ENCODE measurements at places on chromosomes 12 and 14. TPM values are rescaled to one million over a fixed set of nuclear protein-coding genes. Genes with fewer than 3 reads are reported as not detected.

DNA sequence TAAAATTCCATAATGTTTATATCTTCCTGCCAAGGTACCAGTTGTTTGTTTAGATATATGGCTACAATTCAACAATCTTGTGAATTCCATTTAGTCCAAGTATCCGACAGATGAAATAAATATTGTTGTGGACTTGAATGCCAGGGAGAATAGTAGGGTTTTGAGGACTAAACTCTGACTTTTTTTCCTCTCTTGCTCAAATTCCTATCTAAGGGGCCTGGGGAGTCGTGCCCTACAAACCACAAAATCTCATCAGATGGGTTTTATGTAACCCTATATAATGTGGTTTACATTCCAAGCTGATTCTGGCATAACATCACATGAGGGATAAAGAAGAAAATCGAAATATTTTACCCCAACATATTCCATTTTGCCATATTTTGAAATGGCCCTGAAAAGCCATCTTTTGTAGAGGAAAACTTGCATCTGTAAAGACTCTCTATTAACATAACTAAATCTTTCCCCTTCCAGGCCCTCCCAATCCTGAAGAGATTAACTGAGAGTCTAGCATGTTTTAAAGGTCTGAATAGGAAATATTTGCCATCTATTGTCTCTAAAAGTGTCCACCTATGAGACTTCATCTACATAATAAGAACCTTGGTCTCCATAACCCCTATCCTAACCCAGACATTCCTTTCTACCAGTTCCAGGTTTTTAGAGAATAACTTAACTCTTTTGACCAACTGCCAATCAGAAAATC lies 184.7 kb upstream of the KITLG start:
- DNase-seq: no peak

GRCh38 chr12:12872139-12872933 lies 19.0 kb upstream of the GPRC5A start:
- DNase-seq: no peak

DNA sequence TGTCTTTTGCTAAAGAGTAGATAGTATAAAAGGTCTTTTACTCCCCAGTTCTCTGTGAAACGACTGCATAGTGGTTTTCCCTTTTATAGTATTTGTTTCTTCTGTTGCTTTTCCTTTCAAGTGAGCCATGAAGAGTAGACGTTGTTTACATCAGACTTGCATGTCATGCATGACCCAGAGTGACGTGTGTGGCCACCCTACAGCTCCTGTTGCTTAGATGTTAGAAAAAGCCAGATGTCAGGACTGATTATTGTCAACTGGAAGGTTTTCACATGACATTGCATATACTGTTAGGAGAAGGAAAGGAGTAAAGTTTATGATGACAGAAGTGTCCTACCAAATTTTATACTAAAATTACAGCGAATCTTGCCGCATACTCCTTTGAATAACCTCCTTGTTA lies 1.3 kb upstream of the RD3L start:
- no peak for DNase-seq

- no peak for DNase-seq
These were observed 129.6 kb downstream of the GXYLT1 start for GRCh38 chr12:42015051-42015461.

DNA sequence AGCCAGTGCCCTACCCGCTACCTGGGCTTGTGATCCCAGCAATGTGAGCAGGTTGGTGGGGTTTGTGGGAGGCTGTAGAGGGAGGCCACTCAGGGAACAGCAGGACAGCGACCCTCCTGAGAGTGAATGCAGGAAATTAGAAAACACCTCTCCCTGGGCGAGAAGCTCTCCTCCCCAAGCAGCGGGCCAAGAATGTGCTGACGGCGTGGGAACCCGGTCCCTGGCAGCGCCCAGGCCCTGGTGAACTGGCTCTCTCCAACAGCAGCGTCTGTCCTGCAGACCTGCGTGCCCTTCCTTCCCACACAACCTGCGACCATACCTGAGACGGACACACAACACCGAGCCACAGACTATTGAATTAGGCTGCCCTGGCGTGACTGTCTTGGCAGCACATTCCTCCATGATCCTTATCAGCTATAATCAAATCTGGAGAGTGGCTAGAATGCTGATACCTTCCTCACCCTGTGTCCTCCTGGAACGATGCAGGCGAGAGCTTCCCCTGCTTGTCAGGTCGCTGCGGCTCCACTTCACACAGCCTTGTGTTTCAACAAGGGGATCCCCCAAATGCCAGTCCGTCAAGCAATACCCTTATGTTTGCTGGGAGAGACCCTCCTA lies 114.8 kb upstream of the GSC start:
- no peak for DNase-seq

ACACB gene
- total RNA-seq: 51.3 TPM

GDF3 gene
- total RNA-seq: not detected

VASH1 gene
- total RNA-seq: 21.5 TPM

Measured in thoracic aorta (tissue), 2 donors.